ENCODE measurements at places on chromosomes 7 and 10.

GRCh38 chr7:102840404-102840803 lies 72.4 kb upstream of the LRRC17 start:
- no peak for DNase-seq

DNA sequence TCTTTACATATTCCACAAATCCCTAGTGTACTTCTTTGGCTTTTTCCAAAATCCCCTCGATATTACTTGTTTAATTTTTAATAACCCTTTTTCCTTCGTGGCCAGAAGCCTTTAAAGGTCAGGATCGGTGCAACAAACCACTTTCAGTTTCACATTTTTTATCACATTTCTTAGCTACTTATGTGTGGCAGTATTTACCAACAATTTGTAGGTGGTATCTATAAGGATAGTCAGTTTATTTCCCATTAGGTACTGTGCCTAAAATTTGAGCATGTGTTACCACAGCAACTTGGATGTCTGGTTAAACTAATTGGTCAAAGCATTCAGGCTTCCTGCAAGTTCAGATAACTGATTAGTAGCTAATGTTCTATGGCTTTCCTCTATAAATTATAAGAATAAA lies 104.9 kb downstream of the CDK14 start:
- DNase-seq: no peak

DNA sequence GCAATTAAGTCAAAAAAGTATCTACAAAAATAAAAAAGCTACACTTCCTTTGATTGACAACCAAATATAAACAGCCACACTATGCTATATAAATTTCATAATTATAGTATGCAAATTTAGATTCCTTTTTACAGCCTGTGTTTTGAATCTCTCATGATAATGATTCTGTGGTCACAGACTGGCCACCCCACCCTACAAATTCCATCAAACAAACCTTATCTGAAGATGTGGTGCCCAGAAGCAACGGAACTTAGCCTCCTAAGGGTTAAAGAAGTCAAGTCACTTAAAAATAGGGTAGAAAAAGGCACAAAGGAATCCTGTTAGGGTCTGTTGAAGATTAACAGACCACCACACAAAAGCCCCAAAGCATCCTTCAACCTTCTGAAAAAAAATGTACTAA lies 351.8 kb downstream of the INHBA start:
- no peak for DNase-seq

- no peak for DNase-seq
Observed at GRCh38 chr10:125441151-125441550, 241.8 kb downstream of the TEX36 start.

GRCh38 chr7:100366411-100367250 lies 6.7 kb upstream of the PILRA start:
- DNase-seq: no peak

Data from eye (tissue), 1 donor.